ENCODE measurements at places on chromosomes 3 and 15.
A peak's percentile ranks its signal among the peaks of the same experiment; 100 is the strongest.

- DNase-seq, result no peak
- no peak overlapping the region for H3K4me3 ChIP-seq
- H3K27ac ChIP-seq, result no peak overlapping the region
- no peaks in the 10 kb centered on the region for H3K4me1 ChIP-seq
Observed at GRCh38 chr3:5437783-5438323, 250.3 kb downstream of the EDEM1 start.

DNA sequence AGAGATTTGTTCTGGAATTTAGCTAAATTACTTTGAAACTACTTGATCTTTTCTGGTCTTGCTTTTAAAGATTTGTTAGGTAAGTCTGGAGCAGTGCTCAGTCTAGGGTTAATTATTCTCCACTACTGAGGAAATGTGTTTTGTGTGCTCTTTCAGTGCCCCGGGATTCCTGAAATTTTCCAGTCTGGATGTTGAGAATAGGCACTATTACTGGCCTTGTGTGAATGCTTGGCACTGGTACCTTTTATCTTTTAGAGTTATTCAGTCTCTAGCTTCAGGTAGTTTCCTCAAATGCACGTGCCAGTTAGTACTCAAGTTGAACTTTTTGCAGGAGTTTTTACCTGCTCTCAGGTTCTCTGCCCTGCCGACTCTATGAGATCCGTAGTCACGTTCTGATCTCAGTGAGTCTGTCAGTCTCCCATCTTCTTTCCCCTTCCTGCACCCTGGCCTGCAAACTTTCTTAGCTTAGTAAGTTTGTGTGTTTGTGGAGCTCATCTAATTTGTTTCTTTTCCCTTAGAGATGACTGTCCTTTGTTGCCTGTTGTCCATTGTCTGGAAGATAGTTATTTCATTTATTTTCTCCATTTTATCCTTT lies 39.5 kb downstream of the TCF12 start:
- no peaks in the 10 kb centered on the region for H3K36me3 ChIP-seq
- H3K4me3 ChIP-seq, result no peak overlapping the region
- no peaks in the 10 kb centered on the region for H3K4me1 ChIP-seq
- no peaks in the 10 kb centered on the region for H3K27me3 ChIP-seq

- DNase-seq, result no peak
- H3K27ac ChIP-seq, result no peak overlapping the region
- H3K4me3 ChIP-seq, result no peak overlapping the region
- H3K36me3 ChIP-seq, result no peaks in the 10 kb centered on the region
- H3K27me3 ChIP-seq, result no peaks in the 10 kb centered on the region
Observed at GRCh38 chr15:39211108-39211979, 369.5 kb upstream of the THBS1 start.

DNA sequence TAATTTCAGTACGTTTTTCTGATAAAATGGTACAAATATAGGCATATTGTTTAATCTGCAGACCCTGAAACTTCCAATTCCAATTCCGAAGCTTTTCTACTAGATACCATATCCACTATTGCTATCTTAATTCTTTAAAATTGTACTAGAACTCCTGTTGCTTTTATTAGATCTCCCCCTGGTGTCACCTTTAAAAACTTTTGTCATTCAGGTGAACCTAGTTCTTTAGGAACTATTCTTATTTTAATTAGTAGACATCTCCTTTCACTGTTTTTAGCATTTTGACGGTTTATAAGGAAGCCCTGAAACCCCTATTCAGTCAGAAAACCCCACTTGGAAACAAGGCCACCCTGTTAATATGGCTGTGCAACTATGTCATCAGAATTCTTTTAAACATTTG lies 22.3 kb downstream of the C2CD4B start:
- no peaks in the 10 kb centered on the region for H3K4me1 ChIP-seq
- no peak overlapping the region for H3K27ac ChIP-seq
- no peaks in the 10 kb centered on the region for H3K36me3 ChIP-seq
- no peaks in the 10 kb centered on the region for H3K27me3 ChIP-seq

GRCh38 chr3:183249006-183249718 lies 3.9 kb upstream of the B3GNT5 start:
- no peaks in the 10 kb centered on the region for H3K27me3 ChIP-seq
- DNase-seq, result no peak
- no peaks in the 10 kb centered on the region for H3K4me1 ChIP-seq
- H3K27ac ChIP-seq, result no peak overlapping the region
- no peak overlapping the region for H3K4me3 ChIP-seq

DNA sequence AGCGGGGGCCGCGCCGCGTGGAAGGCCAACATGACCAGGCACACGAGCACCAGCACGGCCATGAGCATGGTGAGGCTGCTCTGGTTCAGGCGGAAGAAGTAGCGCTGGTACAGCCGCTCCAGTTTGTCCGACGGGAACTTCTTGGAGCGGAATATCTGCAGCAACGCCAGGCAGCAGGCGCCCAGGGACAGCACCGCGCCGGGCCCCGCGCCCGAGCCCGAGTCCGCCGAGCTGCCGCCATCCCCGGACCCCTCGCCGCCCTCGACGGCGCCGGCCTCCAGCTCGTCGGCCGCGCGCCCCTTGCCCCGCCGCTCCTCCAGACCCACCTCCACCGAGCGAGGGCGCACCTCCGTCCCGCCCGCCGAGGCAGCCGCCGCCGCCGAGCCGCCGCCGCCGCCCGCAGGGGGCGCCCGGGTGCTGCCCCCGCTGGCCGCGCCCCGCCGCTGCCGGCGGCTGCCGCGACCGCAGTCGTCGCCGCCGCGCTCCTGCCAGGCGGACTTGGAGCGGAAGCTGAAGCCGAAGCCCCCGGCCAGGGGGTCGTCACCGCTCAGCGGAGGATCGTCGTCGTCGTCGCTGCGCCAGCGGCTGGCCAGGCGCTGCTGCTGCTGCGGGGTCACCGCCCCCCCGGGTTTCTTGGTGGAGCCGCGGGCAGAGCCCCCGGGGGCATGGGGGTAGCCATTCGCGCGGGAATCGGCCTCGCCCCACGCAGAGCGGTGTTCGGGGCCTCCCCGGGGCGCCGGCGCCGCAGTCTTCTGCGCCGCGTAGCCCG lies 957 bp downstream of the ADCY5 start:
- DNase-seq, result peak; percentile 68
- no peaks in the 10 kb centered on the region for H3K4me1 ChIP-seq
- H3K27ac ChIP-seq, result peak overlapping the region; percentile 96
- H3K4me3 ChIP-seq, result peak overlapping the region; percentile 74
- H3K36me3 ChIP-seq, result no peaks in the 10 kb centered on the region

DNA sequence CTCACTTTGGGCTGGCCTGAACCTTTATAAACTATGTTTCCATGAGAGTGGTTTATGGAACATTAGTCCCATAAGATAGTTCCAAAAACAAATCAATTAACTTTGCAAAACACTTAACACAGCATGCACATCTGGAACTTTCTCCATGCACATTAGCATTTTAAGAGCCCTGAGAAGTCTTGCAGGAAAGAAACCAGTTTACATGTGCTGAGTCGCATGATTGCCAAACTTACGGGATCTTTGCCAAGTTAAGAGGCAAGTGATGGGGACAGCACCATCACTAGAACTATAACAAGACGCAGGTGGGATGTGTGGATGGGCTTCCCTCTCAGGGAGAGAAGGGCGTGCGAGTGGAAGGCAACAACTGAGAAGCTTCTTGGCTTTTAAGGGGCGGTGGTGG lies 20.7 kb downstream of the ADAMTS9 start:
- H3K4me3 ChIP-seq, result no peak overlapping the region
- no peak for DNase-seq
- peaks cover 4% of the 10 kb centered on the region for H3K4me1 ChIP-seq
- H3K27ac ChIP-seq, result peak overlapping the region; percentile 68
- H3K36me3 ChIP-seq, result no peaks in the 10 kb centered on the region
- no peaks in the 10 kb centered on the region for H3K27me3 ChIP-seq

DNA sequence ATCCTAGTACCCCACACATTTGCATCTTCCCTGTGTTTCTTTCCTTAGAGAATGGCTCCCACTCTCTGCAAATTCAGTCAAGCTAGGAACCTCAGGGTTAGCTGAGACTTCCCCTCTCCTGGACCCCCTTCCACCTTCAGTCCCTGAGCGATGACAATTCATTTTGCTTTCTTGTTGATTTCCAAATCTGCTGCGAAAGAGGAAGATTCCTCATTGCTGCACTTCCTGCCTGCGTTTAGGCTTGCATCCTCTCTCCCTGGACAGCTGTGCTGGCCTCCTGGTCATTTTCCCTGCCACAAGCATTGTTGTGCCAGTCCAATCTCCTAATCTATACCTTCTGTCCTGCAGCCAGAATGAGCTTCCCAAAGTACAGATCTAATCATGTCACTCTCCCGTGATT lies 12.3 kb upstream of the DGKG start:
- H3K27ac ChIP-seq, result no peak overlapping the region
- H3K4me1 ChIP-seq, result no peaks in the 10 kb centered on the region
- no peaks in the 10 kb centered on the region for H3K36me3 ChIP-seq
- H3K27me3 ChIP-seq, result no peaks in the 10 kb centered on the region
- no peak for DNase-seq

DNA sequence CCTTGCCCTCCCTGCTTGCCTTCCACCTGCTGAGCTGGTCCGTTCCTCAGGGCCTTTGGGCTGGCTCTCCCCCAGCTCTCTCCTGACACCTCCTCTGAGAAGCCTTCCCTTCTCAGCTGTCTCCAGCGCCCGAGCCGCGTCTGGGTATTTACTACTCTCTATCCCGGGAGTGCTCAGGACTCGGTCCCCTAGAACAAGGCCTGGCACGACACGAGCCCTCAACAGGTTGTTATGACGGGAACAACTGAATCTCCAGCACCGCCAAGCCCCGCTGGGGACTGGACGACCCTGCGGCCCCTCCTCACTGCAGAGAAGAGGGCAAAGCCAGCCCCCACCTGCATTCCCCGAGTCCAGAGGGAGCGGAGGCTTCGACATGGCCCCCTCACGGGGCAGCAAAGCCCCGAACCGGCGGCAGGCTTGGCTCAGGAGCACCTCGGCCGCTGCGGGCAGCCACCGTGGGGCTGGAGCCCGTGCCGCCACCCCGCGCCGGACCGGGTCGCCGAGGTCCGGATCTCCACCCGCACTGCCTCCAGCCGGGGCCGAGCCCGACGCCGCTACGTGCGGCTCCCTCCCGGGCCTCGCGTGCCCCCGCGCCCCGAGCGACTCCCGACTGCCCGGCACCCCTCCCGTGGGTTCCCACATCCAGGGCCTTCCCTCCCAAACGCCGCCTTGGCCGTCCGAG lies 792 bp downstream of the TPRA1 start:
- peaks cover 3% of the 10 kb centered on the region for H3K4me1 ChIP-seq
- no peaks in the 10 kb centered on the region for H3K36me3 ChIP-seq
- peak overlapping the region; percentile 89 for H3K4me3 ChIP-seq
- H3K27me3 ChIP-seq, result no peaks in the 10 kb centered on the region
- peak overlapping the region; percentile 90 for H3K27ac ChIP-seq
- no peak for DNase-seq

DNA sequence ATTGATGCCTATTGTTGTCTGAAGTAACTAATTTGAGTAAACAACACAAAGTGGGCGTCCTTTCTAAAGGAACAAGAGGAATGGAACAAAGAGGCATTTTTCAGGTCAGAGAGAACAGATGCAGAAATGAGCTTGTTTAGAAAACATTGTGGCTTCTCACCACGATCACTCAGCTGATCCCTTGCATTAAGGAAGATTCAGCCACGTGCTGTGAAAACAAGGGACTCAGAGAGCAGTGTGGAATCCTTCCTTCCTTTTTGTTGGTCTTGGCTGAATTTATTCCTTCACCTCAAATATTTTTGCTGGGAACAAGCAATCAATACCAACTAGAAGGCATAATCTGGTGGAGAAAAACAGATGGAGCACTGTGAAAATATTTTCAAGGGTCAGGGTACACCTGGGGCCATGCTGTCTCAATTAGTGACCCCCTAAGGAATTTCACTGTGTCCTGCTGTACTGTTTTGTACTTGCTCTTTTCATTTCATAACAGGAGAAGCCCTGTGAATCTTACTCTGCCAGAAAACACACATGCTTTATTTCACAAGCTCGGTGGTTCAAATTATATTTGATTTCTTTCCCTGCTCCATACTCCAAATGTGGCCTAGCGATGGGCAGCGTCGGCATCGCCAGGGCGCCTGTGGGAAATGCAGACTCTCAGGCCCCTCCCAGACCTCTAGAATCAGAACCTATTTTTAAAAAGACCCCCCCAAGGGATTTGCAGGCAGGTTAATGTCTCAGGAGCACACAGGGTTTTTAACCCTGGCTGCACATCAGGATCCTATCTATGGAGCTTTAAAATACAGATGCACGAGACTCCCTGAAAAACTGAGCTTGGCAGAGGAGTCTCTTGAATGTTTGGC lies 11.6 kb upstream of the SLC6A20 start:
- H3K4me1 ChIP-seq, result no peaks in the 10 kb centered on the region
- no peak overlapping the region for H3K4me3 ChIP-seq
- DNase-seq, result no peak
- H3K27me3 ChIP-seq, result no peaks in the 10 kb centered on the region
- H3K36me3 ChIP-seq, result no peaks in the 10 kb centered on the region

DNA sequence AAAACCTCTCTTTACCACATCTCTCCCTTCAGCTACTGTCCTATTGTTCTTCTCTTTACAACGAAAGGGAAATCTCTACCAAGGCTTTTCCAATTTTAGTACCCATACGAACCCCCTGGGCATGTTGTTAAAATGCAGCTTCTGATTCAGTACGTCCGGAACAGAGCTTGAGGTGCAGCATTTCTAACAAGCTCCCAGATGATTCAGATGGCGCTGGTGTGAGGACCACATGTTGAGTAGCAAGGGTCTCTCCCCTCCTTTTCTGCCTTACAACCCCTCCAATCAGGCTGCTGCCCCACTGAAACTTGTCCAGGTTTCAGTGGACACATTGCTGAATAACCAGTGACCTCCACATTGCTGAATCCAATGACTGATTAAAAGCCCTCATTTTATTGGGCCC lies 177.1 kb upstream of the FEZF2 start:
- no peak overlapping the region for H3K27ac ChIP-seq
- no peak for DNase-seq
- H3K4me3 ChIP-seq, result no peak overlapping the region
- no peaks in the 10 kb centered on the region for H3K36me3 ChIP-seq
- no peaks in the 10 kb centered on the region for H3K27me3 ChIP-seq

DNA sequence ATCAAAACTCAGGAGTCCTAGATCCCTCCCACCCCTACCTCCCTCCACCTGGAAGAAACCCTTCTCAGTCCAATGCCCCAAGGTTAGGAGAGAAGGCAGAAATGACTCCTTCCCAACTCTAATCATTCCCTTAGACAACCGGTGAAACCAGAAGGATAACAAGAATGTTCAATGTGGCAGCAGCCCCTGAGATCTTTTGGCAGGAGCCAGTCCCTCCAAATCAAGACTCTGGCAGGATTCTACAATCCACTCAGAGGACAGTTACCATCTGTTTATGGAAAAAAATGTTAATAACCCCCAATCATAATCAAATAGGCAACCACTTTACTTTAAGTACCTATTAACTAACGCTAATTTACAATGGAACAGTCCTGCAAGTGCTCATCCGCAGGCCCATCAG lies 136.5 kb downstream of the NTRK3 start:
- H3K4me1 ChIP-seq, result no peaks in the 10 kb centered on the region
- no peak overlapping the region for H3K27ac ChIP-seq
- no peaks in the 10 kb centered on the region for H3K27me3 ChIP-seq
- no peaks in the 10 kb centered on the region for H3K36me3 ChIP-seq
- H3K4me3 ChIP-seq, result no peak overlapping the region

- H3K36me3 ChIP-seq, result no peaks in the 10 kb centered on the region
- no peaks in the 10 kb centered on the region for H3K27me3 ChIP-seq
- H3K4me1 ChIP-seq, result no peaks in the 10 kb centered on the region
- no peak overlapping the region for H3K27ac ChIP-seq
- no peak for DNase-seq
- no peak overlapping the region for H3K4me3 ChIP-seq
Observed at GRCh38 chr3:115226844-115227445, 79.9 kb upstream of the ZBTB20 start.
